ENCODE measurements at places on chromosomes 2 and 18.

GRCh38 chr2:128162266-128162665, 71.3 kb downstream of the UGGT1 start:
- no peak for DNase-seq

DNA sequence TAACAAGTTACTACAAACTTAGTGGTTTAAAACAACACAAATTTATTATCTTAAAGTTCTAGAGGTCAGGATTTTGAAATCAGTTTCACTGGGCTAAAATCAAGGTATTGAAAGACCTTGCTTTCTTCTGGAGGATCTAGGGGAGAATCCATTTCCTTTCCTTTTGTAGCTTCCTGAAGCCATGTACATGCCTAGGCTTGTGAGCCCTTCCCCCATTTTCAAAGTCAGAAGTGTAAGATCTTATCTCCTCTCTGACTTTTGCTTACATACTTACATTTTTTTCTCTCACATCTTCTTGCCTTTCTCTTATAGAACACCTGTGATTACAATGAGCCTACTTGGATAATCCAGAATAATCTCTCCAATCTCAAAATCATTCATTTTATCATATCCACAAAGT, 78.7 kb upstream of the MBOAT2 start:
- DNase-seq = no peak

DNA sequence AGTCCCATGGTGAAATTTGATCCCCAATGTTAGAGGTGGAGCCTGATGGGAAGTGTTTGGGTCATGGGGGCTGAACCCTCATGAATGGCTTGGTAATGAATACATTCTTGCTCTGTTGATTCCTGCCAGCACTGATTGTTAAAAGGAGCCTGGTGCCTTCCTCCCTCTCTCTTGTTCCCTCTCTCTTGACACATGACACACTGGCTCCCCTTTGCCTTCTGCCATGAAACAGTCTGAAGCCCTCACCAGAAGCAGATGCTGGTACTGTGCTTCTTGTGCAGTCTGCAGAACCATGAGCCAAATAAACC, 30.6 kb upstream of the EPC2 start:
- no peak for DNase-seq

DNA sequence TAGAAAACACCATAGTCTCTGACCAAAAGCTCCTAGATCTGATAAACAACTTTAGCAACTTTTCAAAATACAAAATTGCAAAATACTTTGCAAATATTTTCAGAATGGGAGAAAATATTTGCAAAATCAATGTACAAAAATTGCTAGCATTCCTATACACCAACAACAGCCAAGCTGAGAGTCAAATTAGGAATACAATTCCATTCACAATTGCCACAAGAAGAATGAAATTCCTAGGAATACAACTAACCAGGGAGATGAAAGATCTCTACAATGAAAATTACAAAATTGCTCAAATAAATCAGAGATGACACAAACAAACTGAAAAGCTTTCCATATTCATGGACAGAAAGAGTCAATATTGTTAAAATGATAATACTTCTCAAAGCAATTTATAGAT, 327.0 kb upstream of the ZC3H15 start:
- no peak for DNase-seq

DNA sequence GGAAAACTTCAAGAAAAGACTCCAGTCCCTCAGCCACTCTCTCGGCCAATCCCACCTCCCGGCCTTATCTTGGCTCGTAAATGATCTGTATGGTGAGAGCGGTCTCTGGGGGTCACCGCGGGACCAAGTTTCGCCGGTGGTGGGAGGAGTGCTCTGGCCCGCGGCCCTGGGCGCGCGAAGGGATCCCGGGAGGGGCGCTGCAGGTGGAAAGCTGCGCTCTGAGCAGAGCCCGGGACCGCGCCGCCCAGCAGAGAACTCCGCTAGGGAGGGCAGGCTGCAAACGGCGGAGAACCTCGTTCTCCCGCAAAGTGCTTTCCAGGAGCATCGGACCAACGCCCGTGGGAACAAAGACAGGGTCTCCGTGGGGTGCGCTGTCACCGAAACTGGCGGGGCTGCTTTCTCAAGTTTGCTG, 622 bp downstream of the LRP2 start:
- peak; percentile 44 for DNase-seq

GRCh38 chr2:180258041-180258537, 251.0 kb upstream of the CWC22 start:
- DNase-seq = no peak

DNA sequence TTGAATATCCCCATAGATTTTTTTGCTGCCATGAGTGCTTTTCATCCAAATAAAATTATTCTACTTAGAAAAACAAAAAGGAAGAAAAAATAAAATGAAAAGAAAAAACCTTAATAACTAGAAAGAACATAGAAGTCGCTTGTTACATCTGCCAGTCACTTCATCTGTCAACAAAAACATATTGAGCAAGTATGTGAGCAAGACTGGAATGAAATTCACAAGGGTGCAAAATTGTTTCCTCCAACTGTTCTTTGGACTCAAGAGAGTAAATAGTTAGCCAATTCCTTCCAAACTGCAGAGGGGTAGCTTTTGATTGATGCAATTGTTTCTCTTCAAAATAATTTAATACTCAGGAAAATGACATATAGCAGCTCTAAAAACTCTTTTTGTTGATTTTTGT, 336.3 kb upstream of the CDH7 start:
- no peak for DNase-seq

- DNase-seq = no peak
These were observed 26.1 kb downstream of the ITSN2 start for GRCh38 chr2:24334245-24334633.

- DNase-seq = peak; percentile 15
These were observed 16.8 kb upstream of the LYPD6 start for GRCh38 chr2:149313512-149313972.

- no peak for DNase-seq
These were observed 179.5 kb downstream of the CELF4 start for GRCh38 chr18:37385846-37386778.

- peak; percentile 92 for DNase-seq
These were observed at the start of gene LDAH for GRCh38 chr2:20822535-20823490. Gene LDAH (minus strand): TSS chr2:20823101. CDS start chr2:20801463, 21,638 bp downstream.

- DNase-seq = no peak
These were observed 254.9 kb downstream of the PAX3 start for GRCh38 chr2:222043897-222044296.

DNA sequence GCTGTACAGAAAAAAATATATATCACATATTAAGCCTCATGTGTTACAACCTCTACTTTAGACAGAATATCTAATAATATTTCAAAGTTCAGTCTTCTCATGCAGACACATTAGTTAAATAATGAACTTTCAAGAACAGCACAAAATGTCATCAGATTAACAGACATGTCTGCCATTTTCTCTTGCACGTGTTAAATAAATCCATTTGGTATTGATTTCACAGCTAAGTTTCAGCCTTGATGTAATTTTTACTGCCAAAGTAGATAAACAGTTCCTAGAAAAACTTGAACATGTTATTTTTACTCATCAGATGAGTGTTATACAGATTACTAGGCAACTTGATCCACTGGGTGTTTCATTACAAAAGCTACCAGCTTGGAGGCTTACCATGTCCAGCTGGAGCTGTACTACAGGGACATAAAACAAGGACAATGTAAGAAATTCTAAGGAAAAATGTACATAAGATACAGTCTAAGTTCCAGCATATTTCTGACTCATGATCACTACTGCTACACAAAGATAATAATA, 290.7 kb upstream of the DDX18 start:
- no peak for DNase-seq

DNA sequence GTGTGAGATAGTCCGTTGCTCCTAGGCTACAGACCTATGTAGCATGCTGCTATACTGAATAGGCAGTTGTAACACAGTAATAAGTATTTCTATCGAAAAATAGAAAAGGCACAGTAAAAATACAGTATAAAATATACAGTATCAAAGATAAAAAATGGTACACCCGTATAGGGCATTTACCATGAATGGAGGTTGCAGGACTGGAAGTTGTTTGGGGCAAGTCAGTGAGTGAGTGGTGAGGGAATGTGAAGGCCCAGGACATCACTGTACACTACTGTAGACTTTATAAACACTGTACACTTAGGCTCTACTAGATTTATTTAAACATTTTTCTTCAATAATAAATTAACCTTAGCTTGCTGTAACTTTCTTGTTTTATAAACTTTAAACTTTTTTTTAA, 3.5 kb downstream of the MAP3K20 start:
- no peak for DNase-seq

DNA sequence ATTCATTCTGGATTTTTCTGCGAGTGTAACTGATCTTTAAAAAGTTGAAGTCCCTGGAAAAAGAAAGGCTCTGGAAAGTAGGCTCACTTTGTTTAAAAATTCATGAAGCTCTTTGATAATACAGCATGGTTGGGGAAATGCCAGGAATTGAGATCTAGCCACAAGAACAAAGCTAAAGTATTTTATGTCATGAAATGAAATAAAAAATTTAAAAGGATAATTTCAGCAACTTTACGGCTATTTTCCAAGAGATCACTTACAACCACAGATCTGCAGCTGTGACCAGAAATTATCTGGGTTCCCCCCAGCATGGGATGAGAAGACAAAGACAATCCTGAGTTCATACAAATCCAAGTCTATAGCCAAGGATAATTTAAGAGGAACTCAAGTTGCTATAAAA, 25.3 kb upstream of the RFX8 start:
- no peak for DNase-seq

DNA sequence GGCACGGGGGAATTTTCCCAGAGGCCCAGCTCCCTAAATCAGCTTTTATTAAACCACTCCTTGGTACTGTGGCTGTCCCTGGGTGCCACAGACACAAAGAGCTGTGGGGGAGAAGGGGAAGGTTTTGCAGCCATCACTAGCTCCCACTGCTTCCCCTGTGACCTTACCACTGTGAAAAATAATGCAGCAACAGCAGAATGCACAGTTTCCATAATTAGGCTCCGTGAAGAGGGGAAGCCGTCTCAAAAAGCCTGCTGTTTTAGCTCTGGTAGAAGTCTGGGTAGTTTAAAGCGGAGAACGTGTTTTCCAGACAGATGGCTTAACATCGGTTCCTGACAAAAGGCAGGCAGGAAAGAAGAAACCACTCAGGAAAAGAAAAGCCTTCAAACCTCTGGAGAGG, 27.5 kb upstream of the CAB39 start:
- no peak for DNase-seq

- no peak for DNase-seq
These were observed 51.3 kb upstream of the ZNF397 start for GRCh38 chr18:35189510-35189909.
